Stimulated activated CD4-positive, alpha-beta T cell treated with anti-CD3 and anti-CD28 coated beads, Interleukin-15, amount 100 ng/mL, for 1 hour (primary cell): ENCODE measurements at places on chromosomes 6 and 20.

DNA sequence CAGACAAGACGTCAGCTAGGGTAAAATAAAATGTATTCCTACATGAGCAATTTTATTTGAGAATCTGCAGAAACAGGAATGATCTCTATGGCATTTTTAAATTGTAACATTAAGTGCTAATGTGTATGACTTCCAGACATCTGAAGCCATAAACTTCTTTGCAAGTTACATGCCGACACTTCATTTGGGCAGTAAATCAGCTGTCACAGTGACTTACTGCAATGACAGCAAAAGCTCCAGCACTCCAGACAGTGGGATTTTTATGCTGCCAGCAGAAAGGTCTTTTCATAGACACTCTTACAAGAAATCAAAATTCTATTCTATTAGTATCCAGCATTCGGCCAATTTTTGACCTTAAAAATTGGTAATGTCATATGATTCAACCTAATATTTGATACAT, 156.3 kb upstream of the SNX9 start:
- DNase-seq = no peak

- no peak for DNase-seq
Measured at GRCh38 chr6:76264468-76264867, 192.0 kb upstream of the IMPG1 start.

GRCh38 chr20:57158474-57158873, 108.0 kb downstream of the BMP7 start:
- DNase-seq = no peak

- DNase-seq = no peak
Measured at GRCh38 chr6:150684714-150685459, 85.2 kb downstream of the PLEKHG1 start.
